Sigmoid colon (tissue), 7 donors: ENCODE measurements at places on chromosomes 1 and 21. TPM values are rescaled to one million over a fixed set of nuclear protein-coding genes. Genes with fewer than 3 reads are reported as not detected.
A peak's percentile ranks its signal among the peaks of the same experiment; 100 is the strongest.

Gene RIPPLY3
- not detected for total RNA-seq

Gene IQGAP3
- not detected for total RNA-seq

Gene PRR9
- total RNA-seq, result not detected

GRCh38 chr1:163772246-163772645 lies 450.5 kb downstream of the NUF2 start:
- no peak overlapping the region for H3K27ac ChIP-seq
- H3K4me1 ChIP-seq, result no peaks in the 10 kb centered on the region
- H3K36me3 ChIP-seq, result no peaks in the 10 kb centered on the region
- no peaks in the 10 kb centered on the region for H3K27me3 ChIP-seq
- DNase-seq, result no peak

DNA sequence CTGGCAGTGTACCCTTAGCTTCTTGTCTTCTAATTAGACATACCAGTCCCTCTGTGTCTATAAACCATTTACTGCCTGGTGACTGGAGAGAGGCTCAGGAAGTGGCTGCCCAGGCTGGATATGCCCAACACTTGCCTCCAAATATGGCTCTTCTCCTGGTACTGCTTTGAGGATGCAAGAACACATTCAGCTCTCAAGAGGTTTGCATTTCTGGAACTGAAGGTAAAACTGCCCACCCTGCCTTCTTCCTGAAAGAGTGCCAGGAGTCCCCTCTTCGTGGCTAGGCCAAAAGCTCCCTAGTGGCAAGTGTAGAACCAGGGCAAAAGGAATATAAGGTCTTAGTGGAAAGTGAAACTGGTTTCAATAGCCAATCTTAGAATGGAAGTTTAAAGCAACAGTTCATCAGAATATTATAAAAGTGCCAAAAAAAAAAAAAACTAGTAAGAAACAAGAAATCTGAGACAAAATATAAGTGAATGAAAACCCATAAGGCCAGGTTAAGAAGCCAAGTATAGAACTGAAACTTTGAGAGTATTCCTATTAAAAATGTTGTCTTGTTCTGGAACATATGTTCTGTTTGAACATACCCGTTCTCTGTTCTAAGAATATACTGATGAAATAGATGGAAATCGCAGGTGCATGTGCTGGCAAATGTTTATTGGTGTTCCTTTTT lies 77.2 kb upstream of the CTTNBP2NL start:
- H3K27me3 ChIP-seq, result no peaks in the 10 kb centered on the region
- no peak for DNase-seq
- H3K4me1 ChIP-seq, result peaks cover 28% of the 10 kb centered on the region
- H3K36me3 ChIP-seq, result no peaks in the 10 kb centered on the region
- no peak overlapping the region for H3K4me3 ChIP-seq
- peak overlapping the region; percentile 81 for H3K27ac ChIP-seq

GRCh38 chr1:33168556-33169289 lies 13.1 kb downstream of the TRIM62 start:
- no peak overlapping the region for H3K4me3 ChIP-seq
- no peaks in the 10 kb centered on the region for H3K27me3 ChIP-seq
- H3K27ac ChIP-seq, result no peak overlapping the region
- no peak for DNase-seq
- H3K4me1 ChIP-seq, result no peaks in the 10 kb centered on the region
- no peaks in the 10 kb centered on the region for H3K36me3 ChIP-seq

Gene CRP
- total RNA-seq, result not detected

- H3K4me1 ChIP-seq, result no peaks in the 10 kb centered on the region
- no peaks in the 10 kb centered on the region for H3K27me3 ChIP-seq
- no peak overlapping the region for H3K27ac ChIP-seq
- DNase-seq, result no peak
- H3K4me3 ChIP-seq, result no peak overlapping the region
These were observed 19.8 kb downstream of the ATP1A1 start for GRCh38 chr1:116392717-116393404.

Gene DBT
- 9.7 TPM for total RNA-seq

Gene CYB561D1
- 5.2 TPM for total RNA-seq

DNA sequence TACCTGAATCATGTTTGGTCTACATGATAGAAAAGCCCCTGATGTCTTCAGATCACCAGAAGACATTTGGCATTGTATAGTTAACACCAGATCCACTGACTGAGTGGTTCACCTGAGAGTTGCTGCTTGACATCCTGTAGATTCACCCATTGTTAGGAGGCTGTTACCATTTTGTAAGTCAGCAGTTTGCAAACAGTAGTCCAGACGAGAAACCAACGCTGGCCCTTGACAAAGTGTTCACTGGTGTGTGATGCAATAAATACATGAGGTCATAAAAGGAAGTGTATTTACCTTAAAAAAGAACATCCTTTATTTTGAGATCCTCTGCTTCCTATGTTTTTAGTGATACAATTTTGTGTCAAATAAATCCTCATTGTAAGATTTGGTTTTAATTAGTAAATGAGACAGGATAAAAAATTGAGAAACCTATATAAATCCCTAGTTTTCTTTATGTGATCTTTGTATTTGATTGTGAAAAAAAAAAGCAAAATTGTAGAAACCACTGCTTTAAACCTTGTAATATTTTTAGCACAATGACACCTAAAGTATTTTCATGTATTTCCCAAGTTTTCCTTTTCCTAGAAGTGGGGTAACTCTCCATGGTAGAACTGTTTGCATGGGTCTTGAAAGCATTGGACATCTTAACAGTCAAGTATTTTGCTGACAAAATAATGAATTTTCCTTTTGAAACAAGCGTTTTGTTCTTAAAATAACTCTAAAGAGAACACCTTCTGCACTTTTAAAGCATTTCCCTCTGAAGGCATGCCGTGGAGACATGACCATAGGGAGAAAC lies 204.3 kb downstream of the FGGY start:
- H3K27ac ChIP-seq, result no peak overlapping the region
- no peaks in the 10 kb centered on the region for H3K27me3 ChIP-seq
- no peaks in the 10 kb centered on the region for H3K36me3 ChIP-seq
- no peak for DNase-seq

DNA sequence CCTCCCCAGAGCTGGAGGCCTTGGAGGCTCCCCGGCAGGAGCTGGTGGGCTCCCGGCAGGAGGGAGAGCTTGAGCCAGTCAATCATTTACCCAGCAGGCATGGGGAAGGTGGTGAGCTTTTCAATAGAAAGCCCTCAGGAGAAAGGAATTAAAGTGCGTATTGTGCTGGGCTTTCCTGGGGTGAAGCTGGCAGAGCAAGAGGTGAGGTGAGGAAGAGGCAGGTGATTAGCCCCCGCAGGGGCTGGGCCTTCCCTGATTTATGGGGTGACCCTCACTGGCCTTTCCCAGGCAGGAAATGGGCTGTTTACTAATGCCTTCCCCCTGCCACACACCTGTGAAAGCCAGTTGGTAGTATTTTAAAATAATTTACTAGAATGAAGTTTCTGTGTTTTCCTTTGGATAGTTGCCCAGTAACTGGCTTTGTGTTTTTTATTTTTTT lies 25.8 kb downstream of the CLDN14 start:
- DNase-seq, result no peak
- no peaks in the 10 kb centered on the region for H3K36me3 ChIP-seq
- no peaks in the 10 kb centered on the region for H3K4me1 ChIP-seq
- H3K27me3 ChIP-seq, result no peaks in the 10 kb centered on the region
- H3K4me3 ChIP-seq, result no peak overlapping the region
- no peak overlapping the region for H3K27ac ChIP-seq

Gene CHRM3
- total RNA-seq, result 74.2 TPM

Gene ZFP69B
- 0.55 TPM for total RNA-seq

Gene VSIG8
- total RNA-seq, result not detected

- no peak for DNase-seq
- no peak overlapping the region for H3K4me3 ChIP-seq
- H3K4me1 ChIP-seq, result peaks cover 27% of the 10 kb centered on the region
- H3K27ac ChIP-seq, result peak overlapping the region; percentile 66
- H3K36me3 ChIP-seq, result no peaks in the 10 kb centered on the region
These were observed 1.8 kb upstream of the C1orf74 start for GRCh38 chr1:209786146-209786545.

Gene OR2L8
- total RNA-seq, result not detected

DNA sequence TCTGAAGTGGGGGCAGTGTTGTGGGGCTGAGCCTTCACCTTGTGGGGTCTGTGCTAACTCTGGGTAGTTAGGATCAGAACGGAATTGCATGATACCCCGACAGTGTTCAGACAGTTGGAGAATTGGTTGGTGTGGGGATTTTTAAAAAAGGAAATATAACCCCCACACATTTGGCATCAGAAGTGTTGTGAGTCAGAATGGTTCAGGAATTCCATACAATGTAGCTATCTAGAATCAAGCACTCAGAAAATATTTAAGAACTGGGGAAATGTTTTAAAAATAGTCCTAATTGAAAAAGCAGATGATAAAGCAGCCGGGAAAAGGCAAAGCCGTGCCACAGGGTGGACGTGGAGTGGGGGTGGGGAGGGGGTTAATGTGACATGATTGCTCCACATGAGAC lies 6.5 kb upstream of the S100A7 start:
- H3K27me3 ChIP-seq, result no peaks in the 10 kb centered on the region
- no peak overlapping the region for H3K4me3 ChIP-seq
- H3K4me1 ChIP-seq, result no peaks in the 10 kb centered on the region

DNA sequence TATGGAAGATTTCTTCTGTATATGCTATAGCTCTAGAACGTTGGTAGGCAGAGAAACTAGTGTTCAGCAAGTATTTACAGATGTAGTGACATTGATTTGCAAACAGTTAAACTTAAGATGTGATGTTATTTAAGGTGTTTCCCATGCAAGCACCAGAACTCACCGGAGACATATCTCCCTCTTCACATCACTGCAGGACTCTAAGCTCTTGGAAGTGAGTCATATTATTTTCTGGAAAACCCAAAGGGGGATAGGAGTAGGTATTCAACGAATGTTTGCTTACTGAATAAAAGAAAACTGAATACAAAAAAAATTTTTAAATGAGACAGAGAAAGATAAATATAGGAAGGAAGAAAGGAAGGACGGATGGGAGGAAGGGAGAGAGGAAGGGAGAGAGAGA lies 25.0 kb downstream of the RGS4 start:
- no peak for DNase-seq
- no peaks in the 10 kb centered on the region for H3K27me3 ChIP-seq
- no peaks in the 10 kb centered on the region for H3K36me3 ChIP-seq
- H3K27ac ChIP-seq, result no peak overlapping the region
- H3K4me1 ChIP-seq, result no peaks in the 10 kb centered on the region

- H3K4me3 ChIP-seq, result no peak overlapping the region
- H3K36me3 ChIP-seq, result no peaks in the 10 kb centered on the region
- no peak overlapping the region for H3K27ac ChIP-seq
- no peaks in the 10 kb centered on the region for H3K4me1 ChIP-seq
These were observed 26.4 kb downstream of the HHIPL2 start for GRCh38 chr1:222521299-222522104.

DNA sequence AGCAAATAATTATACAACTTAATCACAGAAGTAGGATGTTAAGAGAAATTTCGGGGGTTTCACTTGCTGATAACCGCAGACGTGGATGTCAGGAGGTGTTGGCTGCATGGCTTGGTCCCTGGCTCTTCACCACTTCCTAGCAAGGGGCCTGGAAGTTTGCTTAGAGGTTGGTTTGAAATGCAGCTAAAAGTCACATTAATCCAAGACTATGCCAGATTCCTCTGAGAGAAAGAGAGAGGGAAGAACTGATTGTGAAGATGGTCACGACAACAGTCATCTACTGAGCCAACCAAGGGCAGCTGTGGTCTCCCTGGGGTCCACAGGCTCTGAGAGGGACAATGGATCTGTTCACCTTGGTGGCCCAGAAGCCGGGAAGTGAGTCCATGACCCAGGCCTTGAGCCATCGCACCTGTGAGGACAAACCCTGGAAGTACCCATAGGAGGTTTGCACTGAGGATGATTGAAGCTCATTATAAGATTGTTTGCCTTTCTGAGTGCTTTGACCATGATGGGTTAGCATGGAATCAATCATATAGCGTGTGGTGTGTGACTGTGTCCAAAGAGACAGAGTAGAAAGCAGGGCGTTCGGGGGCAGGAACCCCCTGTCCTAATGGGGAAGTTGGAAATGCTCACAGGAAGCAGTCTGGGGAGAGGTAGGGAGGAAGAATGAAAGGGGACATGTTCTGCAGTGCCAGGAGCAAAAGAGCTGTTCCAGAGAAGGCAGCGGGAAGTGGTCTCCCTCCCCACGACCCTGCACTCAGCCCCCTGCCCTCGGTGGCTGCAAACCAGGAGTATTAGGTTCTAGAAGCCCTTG lies 47.1 kb downstream of the UMODL1 start:
- H3K27me3 ChIP-seq, result peaks cover 52% of the 10 kb centered on the region
- H3K36me3 ChIP-seq, result no peaks in the 10 kb centered on the region
- no peak overlapping the region for H3K27ac ChIP-seq
- DNase-seq, result no peak
- peaks cover 5% of the 10 kb centered on the region for H3K4me1 ChIP-seq

Gene PLEKHO1
- 326 TPM for total RNA-seq

GRCh38 chr1:51570063-51570710 lies 46.7 kb upstream of the OSBPL9 start:
- no peak overlapping the region for H3K27ac ChIP-seq
- H3K4me1 ChIP-seq, result no peaks in the 10 kb centered on the region
- no peak for DNase-seq
- no peak overlapping the region for H3K4me3 ChIP-seq
- H3K36me3 ChIP-seq, result no peaks in the 10 kb centered on the region

Gene FCRL1
- total RNA-seq, result not detected

Gene GPR161
- total RNA-seq, result 23.0 TPM

GRCh38 chr1:62309906-62310305 lies 9.3 kb downstream of the KANK4 start:
- no peaks in the 10 kb centered on the region for H3K36me3 ChIP-seq
- H3K4me1 ChIP-seq, result no peaks in the 10 kb centered on the region

GRCh38 chr1:91754816-91755580 lies 131.0 kb downstream of the TGFBR3 start:
- DNase-seq, result peak; percentile 88
- peaks cover 87% of the 10 kb centered on the region for H3K4me1 ChIP-seq
- H3K27ac ChIP-seq, result peak overlapping the region; percentile 74
- H3K36me3 ChIP-seq, result no peaks in the 10 kb centered on the region

DNA sequence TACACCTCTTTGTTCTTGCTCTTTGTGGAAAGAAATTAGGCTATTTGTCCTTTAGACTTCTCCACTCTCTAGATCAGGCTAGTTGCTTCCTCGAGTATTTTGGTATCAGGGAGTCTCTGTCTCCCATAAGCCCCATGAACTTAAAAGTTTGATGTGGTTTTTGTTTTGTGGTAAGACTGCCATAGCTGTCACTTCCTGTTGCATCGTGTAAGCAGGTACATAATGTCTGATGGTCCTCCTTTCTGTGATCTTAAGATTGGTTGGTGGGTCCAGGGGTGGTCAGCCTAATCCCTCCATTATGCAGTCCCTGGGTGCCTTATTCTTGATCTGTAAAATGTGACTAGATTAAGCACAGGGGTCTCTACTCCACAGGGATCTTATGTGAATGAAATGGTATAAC lies 23.1 kb downstream of the CD53 start:
- no peak overlapping the region for H3K27ac ChIP-seq
- DNase-seq, result no peak
- no peak overlapping the region for H3K4me3 ChIP-seq
- H3K4me1 ChIP-seq, result no peaks in the 10 kb centered on the region
